ENCODE measurements at places on chromosomes 16 and 17.

DNA sequence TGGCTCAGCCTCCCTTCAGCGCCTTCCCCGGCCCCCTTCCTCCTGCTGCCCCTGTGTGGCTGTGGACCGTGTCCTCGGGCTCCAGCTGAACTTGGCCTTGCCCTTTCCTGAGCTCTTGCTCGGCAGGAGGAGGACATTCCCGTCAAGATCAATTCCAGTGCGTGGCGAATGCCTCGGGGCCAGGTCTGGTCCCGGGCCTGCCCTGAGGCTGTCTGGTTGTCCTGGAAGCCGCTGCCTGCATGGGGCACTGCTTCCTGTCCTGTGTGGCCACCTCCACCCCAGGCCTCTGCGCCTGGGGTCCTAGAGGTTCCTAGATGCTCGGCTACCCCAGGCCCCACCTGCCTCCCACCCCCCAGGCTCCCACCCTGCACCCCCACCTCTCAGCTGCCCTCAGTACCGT, 12.8 kb downstream of the BAHCC1 start:
- no peak for DNase-seq

- no peak for DNase-seq
Measured at GRCh38 chr16:4138713-4139112, 22.5 kb upstream of the ADCY9 start.

GRCh38 chr16:8182761-8183160, 407.6 kb downstream of the TMEM114 start:
- DNase-seq = no peak

DNA sequence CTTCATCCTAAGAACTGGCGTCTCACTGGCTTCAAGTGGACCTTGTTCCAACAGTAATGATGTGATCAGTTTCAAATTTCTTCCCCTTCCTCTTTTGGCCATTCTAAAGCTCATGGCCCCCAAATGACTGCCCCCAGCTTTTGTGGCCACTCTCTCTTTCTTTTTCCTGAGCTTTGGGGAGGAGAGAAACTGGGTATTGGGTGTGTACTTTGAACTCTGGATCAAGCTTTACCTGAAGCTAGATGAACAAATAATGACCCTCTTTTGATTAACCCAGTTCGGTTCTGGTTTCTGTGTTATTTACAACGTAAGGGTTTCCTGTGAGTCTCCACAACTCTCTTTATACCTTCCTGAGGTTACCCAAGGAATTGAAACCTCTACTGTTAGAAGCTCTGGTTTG, 132.7 kb downstream of the FTO start:
- DNase-seq = no peak

GRCh38 chr16:31329671-31330552, 25.1 kb upstream of the ITGAX start:
- no peak for DNase-seq

DNA sequence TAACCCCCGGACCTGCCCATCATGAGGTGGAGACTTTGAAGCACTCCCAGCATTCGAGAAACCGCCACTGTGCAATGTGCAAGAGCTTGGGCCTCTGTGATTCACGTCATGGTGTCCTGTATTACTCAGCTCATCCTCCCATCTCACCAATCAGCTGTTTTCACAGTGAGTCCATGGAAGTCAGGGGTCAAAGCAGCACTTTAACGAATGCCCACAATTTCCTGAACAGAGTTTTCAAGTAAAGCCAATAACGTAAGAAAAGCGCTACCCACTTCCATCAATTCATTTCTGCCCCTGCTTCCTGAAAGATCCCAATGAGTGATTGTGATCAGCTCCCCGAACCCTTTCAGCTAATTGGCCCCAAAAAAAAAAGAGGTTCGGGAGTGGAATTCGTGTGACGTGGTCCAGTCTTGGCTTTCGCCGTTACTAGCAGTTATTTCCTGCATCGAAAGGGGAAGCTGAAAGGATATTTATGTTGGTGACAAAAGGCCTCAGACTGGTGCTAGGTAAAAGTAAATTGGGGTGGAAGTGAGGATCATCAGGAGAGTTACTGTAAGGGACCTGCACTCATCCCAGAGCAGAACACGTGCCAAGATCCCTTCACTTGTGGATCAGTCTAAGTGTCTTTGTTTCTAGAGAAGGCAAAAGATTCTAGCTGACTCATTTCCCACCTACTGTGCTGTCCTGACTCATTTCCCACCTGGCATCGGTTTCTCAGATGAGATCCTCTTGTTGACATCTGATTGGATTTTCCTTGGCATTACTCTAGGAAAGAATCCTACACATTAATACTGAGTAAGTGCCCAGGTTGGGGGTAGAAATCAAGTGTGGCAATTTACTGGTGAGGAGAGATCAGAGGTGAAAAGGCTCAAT, 136.7 kb upstream of the NUDT7 start:
- no peak for DNase-seq

- no peak for DNase-seq
Measured at GRCh38 chr16:68764862-68765261, 27.8 kb downstream of the CDH1 start.

DNA sequence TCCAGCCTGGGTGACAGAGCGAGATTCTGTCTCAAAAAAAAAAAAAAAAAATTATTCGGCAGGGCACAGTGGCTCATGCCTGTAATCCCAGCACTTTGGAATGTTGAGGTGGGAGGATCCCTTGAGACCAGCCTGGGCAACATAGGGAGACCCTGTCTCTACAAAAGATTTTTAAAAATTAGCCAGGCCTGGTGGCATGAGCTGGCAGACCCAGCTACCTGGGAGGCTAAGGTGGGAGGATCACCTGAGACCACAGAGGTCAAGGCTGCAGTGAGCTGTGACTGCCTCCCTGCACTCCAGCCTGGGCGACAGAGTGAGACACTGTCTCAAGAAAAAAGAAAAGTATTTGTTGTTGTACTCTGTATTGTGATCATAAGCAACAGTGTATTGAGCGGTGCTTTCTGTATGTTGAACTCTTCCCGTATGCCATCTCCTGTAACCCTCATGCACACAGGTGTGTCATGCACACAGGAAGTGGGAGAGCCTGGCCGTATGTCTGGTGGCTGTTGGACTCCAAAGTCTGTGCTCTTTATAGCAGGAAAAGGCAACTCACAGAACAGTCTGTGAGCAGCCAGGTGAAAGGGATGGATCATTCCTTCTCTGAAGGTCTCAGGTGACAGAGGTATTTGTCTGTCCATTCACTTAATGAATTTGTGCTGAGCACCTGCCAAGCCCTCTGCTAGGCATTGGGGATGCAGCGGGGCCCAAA, 17.1 kb downstream of the CDH1 start:
- no peak for DNase-seq

- DNase-seq = no peak
Measured at GRCh38 chr16:50284131-50284911, 18.0 kb downstream of the ADCY7 start.

DNA sequence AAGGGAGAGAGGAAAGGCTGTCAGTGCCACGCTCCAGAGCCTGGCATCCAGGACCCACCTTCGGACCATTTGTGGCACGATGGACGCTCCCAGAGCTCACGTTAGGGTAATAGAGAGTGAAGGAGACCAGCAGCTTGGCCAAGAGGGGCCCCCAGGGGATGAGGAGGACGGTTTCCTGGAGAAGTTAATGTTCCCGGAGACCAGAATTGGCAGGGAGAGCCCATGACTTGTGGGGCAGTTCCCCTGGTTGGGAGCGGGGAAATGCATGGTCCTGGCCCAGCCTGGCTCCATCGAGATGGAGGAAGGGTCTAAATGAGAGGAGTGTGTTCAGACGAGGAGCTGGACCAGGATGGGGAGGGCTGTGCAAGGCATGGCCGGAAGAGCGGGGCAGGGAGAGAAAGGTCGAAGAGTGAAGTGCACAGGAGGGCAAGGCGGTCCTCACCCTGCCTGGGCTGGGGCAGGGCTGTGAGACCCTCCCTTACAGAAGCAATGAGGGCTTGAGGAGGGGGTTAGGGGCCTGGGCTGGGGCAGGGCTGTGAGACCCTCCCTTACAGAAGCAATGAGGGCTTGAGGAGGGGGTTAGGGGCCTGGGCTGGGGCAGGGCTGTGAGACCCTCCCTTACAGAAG, 2.9 kb upstream of the HIC1 start:
- DNase-seq = no peak

GRCh38 chr17:44575403-44575802, 18.1 kb downstream of the FZD2 start:
- no peak for DNase-seq

DNA sequence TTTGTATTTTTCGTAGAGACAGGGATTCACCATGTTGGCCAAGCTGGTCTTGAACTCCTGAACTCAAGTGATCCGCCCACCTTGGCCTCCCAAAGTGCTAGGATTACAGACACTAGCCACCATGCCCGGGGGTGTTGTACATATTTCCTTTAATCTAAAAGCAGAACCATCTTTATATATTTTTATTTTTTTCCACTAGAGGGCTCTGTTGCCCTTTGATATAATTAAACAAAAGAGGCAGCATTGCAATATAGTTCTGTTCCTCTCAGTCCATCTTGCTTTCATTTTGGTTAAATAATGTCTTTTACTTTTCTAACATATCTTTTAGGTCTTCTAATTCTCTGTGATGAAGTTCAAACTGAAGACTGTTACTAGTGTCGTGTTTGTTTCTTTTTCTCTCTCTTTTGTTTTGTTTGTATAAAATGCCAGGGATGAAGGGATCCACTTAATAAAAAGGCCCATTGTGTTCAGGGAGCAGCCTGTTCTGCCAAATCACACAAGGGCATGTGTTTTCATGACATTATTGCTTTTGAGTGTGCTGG, 23.4 kb downstream of the WWOX start:
- no peak for DNase-seq

DNA sequence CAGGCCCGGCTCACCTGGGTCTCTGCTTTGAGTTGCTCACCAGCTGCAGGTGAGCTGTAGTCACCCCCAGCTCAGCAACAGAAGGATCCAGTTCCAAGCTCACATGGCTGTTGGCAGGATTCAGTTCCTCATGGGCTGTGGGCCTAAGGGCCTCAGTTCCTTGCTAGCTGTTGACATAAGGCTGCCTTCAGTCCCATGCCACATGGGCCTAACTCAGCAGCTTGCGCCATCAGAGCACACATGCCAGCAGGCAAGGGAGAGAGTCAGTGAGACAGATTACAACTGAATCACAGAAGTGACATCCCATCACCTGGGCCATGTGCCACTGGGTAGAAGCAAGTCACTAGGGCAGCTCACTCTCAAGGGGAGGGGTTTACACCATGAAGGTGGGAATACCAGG, 24.7 kb downstream of the PSMD7 start:
- DNase-seq = no peak

DNA sequence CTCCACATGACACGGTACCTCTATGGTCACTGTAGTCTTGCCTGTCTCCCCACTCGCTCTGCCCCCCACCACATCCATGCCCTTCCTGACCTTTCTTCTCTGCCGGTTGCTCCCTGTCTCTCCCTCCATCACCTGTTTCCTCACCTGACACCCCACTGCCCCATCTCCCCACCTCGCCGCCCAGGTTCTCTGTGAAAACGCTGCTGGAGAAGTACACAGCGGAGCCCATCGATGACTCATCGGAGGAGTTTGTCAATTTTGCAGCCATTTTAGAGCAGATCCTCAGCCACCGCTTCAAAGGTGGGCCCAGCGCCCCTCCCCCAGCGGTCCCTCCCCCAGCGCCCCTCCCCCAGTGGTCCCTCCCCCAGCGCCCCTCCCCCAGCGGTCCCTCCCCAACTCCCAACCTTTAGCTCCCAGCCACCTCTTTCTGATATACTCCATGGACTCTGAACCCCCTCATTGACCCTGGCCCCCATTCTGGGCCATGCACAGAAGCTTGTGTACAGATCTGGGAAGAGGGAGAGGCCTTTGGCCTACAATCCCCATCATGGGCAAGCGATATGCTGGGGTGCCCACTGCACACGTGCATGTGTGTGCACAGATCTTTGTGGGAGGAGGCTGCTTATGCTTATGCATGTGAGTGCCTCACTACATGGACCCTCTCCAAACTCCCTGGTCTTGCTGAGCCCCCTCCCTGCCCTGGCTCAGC, 4.1 kb downstream of the RUNDC3A start:
- no peak for DNase-seq

DNA sequence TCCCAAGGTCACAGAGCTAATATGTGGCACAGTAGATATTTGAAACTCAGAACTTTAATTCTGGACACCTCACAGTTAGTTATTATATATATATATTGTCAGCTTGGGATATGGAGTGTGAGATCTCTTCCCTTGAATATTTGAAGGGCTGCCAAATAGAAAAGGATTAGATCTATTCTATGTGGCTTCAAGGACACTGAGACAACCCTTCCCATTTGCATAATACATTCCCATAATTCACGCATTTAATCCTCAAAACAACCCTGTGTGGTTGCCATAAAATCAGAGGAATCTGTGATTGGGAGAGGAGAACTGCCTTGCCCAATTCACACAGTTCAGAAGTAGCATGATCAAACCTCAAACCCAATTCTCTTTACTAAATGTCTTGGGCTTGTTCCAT, 365.8 kb upstream of the DYNLRB2 start:
- no peak for DNase-seq

DNA sequence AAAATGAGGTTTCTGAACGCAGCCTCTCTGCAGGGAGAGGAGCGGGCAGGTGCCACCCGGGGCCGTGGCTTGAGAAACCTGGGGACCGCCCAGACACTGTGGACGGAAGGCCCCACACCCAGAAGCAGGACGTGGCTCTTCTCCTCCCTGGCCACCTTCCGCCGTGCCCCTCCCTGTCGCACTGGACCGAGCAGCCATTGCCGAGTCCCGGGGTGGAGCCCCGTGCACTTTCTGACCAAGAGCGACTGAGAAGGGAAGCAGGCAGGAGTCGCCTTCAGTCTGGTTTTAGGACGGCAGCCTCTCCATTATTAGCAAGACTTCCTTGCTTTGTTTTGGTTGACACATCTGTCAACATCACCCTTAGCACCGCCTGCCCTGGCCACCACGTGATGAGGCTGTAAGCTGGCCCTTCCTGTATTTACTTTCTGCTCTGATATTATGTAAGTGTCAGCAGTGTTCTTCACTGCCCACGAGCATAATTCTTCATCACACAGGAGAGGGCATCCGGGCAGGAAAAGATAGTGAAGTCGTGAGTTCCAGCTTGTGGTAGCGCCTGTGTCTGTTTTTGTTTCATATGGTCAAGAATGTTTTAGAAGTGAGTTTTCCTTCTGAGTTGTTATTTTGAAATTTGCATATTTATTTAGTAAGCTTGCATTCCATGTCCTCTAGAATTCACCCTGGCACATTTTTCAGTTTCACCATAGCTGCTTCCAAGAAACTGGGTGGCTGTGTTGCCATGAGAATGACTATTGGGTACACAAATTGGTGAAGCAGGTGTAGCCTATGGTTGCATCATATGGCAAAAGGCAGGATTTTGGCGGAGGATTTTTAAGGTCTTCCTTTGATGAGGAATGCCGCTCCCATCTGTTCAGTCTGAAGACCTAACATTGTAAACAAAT, 1.0 kb downstream of the HERPUD1 start:
- DNase-seq = no peak

GRCh38 chr17:11363565-11364117, 122.6 kb downstream of the SHISA6 start:
- no peak for DNase-seq

GRCh38 chr16:83706394-83706793, 101.4 kb upstream of the HSBP1 start:
- peak; percentile 65 for DNase-seq

- peak; percentile 31 for DNase-seq
Measured at GRCh38 chr17:83189044-83190003, 109.9 kb downstream of the METRNL start.

DNA sequence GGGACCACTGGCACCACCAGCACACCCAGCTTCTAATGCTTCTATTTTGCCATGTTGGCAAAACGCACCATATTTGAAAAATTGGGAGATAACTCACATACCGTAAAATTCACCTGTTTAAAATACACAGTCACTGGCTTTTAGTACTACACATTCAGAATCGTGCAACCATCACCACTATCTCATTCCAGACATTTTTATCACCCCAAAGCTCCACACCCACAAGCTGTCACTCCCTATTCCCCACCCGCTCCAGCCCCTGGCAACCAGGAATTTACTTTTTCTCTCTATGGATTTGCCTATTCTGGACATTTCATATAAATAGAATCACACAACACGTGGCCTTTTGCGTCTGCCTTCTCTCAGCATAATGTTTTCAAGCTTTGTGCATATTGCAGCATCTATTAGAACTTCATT, 25.0 kb downstream of the PPL start:
- no peak for DNase-seq

Data from fibroblast of skin of left biceps (primary cell).